ENCODE measurements at places on chromosomes 6 and 20. TPM values are rescaled to one million over a fixed set of nuclear protein-coding genes. Genes with fewer than 3 reads are reported as not detected.

MUCL3 gene
- not detected for total RNA-seq

BPIFA1 gene
- total RNA-seq = not detected

CFAP61 gene
- not detected for total RNA-seq

DNA sequence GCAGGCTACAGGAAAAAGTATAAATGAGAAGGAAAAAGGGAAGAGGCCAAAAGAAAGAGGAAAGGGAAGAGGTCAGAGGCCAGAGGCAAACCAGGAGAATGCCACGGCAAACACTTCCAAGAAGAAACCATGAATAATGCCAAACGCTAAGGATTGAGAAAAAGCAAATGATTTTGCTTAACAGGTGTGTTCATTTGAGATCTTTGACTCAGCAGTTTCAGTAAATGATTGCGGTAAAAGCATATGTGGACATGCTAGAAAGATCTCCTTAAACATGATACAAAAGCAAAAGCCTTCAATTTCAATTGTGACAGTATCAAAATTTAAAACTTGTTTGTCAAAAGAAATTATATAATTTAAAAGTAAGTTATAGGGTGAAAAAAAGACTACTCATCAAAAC lies 70.6 kb downstream of the UBE3D start:
- no peak for DNase-seq

- no peak for DNase-seq
Observed at GRCh38 chr6:33737267-33738026, 9.3 kb downstream of the IP6K3 start.

DNA sequence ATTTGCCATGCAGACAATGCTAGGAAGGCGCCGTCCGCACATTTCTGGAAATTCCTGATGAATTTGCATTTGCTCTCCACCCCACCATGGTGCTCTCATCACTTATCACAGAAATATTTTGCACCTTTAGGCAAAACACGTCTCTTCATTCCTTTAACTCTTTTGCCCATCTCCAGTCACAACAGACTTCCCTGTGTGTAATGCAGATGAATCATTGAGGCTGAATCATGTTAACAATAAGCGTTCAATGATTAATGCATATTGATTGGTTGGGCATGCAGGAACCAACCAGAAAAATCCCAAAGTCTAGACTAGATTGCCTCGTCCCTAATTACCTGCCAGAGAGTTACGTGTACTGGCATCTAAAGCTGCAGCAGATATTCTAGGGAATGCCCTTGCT lies 80.0 kb upstream of the ATXN1 start:
- no peak for DNase-seq
